ENCODE measurements at places on chromosomes 3 and 15.

GRCh38 chr3:85570819-85571218 is 612.0 kb downstream of the CADM2 start:
- DNase-seq, result no peak

- DNase-seq, result no peak
Observed at GRCh38 chr15:30933293-30933692, 29.6 kb downstream of the FAN1 start.

DNA sequence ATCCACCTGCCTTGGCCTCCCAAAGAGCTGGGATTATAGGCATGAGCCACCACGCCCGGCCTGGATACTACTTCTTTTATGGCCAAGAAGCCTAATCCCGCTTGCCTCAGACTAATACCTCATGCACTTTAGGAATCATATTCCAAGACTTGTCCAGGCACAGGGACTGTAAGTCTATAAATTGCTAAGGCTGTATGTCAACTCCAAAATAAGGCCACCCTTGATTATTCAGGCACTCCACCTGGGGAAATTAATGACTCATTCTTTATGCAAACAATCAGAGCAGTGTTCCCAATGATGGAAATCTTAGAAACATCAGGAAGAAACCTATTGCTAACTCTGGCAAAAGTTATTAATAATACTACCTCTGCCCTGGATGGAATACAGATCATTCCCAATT is 98.4 kb downstream of the ERC2 start:
- DNase-seq, result no peak

DNA sequence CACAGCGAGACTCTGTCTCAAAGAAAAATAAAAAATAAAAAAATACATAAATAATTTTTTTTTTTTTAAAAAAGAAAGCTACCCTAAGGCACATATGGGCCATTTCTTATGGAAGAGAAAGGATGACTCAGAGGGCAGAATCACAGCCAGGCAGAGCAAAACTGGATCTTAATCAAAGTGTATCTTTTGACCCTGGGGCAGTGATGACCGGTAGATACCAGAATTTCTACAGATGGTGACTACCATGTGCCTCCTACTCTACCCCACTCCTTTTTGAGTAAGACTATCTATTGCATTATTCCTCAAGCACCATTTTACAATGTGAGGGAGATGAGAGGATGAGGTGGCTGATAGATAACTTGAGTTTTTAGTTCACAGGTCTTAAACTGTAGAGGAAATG is 26.0 kb downstream of the TARS3 start:
- DNase-seq, result no peak

DNA sequence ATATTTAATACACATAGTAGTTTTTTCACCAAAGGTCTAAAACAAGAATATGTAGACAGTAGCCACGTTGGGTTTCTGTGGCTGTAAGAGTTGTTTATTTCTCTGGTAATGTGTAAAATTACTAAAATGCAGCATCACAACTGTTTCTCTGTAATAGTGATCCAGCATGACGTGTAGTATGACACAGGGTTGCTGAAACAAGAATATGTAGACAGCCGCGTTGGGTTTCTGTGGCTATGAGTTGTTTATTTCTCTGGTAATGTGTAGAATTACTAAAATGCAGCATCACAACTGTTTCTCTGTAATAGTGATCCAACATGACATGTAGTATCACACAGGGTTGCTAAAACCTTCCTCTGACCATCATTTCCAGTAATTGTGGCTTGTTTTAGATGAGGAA is 153.6 kb upstream of the ZNF717 start:
- no peak for DNase-seq

GRCh38 chr3:26637698-26638097 is 15.1 kb downstream of the LRRC3B start:
- DNase-seq, result no peak

DNA sequence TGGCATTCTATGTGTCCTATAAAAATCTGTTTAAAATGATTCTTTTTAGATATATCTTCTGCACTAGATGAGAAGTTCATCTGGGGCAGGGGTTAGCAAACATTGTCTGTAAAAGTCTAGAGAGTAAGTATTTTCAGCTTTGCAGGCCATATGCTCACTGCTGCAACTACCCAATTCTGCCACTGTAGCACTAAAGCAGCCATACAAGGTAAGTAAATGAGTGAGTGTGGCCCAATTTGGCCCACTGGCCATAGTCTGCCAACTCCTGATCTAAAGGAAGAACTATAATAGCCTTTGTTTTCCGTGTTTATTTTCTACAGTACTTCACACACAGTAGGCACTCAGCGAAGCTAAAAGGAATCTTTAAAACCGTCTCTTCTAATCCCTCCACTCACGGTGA is 42.3 kb downstream of the DLG1 start:
- no peak for DNase-seq

GRCh38 chr3:24886501-24886900 is 391.9 kb upstream of the THRB start:
- no peak for DNase-seq

GRCh38 chr3:115321400-115321805 is 174.3 kb upstream of the ZBTB20 start:
- DNase-seq, result no peak

- DNase-seq, result no peak
Observed at GRCh38 chr3:197025736-197026480, 3.7 kb downstream of the MELTF start.

DNA sequence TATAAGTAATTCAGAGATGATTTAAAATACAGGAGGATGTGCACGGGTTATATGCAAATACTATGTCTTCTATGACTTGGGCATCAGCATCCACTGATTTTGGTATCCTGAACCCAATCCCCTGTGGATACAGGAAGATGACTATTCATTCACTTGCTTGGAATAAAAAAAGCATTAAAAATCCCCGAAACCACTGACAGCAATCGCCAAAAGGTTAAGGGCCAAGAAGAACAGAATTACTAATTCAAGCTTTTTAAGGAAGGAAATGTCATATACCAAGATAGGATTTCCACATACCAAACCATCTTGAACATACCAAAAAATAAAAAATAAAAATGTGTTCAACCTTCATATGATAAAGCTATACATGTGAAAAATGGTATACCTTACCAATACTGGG is 93.7 kb downstream of the DLG1 start:
- no peak for DNase-seq

- DNase-seq, result no peak
Observed at GRCh38 chr15:55574096-55574495, 14.0 kb downstream of the PYGO1 start.

- no peak for DNase-seq
Observed at GRCh38 chr3:108037770-108038169, 53.1 kb downstream of the CD47 start.

DNA sequence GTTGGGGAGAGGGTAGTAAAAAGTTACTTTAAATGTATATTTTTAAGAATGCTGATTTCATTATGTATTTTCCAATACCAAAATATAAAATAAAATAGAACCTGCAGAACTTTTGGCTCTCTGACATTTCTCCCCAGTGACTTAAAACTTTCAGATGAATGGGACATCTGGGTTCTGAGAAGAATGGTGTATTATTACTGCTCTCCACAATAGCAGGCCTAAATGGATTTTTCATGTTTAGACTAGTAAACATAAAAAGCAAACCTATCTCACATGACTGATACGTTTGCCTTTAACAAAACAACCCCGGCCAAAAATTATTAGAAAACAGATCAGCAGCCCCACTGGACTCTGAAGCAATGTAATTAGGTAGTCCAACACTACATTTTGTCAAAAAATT is 73.8 kb downstream of the FHIT start:
- DNase-seq, result no peak

GRCh38 chr15:41417418-41418195 is 712 bp downstream of the RTF1 start:
- DNase-seq, result no peak

GRCh38 chr3:112813723-112814171 is 32.9 kb downstream of the CD200R1L start:
- no peak for DNase-seq

GRCh38 chr15:96392380-96393208 is 62.1 kb downstream of the NR2F2 start:
- DNase-seq, result no peak

- DNase-seq, result no peak
Observed at GRCh38 chr3:162892921-162893793, 1396.5 kb downstream of the OTOL1 start.

GRCh38 chr3:38579141-38579540 is 70.3 kb downstream of the SCN5A start:
- DNase-seq, result no peak

- no peak for DNase-seq
Observed at GRCh38 chr3:45992821-45993221, 2.8 kb downstream of the FYCO1 start.

- DNase-seq, result no peak
Observed at GRCh38 chr3:10319804-10320203, 1.1 kb downstream of the SEC13 start.

GRCh38 chr3:94167796-94168195 is 104.9 kb downstream of the NSUN3 start:
- no peak for DNase-seq

DNA sequence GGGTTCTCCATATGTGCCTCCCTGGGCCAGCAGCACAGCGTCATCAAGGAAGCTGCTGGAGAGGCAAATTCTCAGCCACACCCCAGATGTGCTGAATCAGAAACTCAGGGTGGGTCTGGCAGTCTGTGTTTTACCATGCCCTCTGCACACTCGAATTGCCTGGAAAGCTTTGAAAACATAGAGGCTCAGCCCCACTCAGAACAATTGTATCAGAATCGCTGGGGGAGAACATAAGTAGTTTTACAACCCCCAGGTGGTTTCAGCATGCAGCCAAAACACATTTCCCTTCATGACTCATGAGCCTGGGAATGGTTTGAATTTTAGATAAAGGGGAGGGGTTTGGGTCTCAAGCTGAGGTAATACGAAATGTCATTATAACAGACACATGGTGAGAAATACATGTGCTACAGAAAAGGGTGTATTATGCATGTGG is 9.6 kb downstream of the TGM4 start:
- no peak for DNase-seq

DNA sequence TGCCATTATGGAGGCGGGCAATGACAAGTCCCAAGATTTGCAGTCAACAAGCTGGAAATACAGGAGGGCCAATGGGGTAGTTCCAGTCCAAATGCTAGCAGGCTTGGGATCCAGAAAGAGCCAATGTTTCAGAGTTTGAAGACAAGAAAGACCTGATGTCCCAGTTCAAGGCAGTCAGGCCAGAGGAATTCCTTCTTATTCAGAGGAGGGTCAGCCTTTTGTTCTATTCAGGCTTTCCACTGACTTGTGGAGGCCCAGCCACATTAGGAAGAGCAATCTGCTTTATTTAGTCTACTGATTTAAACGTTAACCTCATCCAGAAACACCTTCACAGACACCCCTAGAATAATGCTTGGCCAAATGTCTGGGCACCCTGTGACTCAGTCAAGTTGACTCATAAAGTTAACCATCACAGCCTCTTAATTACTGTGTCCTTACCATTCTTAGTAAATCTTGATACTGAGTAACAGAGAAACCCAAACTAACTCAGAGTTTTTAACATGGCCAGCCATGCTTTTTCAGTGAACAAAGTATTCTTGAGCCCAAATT is 50.9 kb upstream of the NPHP3 start:
- DNase-seq, result no peak

All from effector CD4-positive, alpha-beta T cell (primary cell).